GM03348 (cell line): ENCODE measurements at places on chromosomes 2 and 18.

- no peak for DNase-seq
These were observed 88.3 kb upstream of the HS6ST1 start for GRCh38 chr2:128406736-128407554.

DNA sequence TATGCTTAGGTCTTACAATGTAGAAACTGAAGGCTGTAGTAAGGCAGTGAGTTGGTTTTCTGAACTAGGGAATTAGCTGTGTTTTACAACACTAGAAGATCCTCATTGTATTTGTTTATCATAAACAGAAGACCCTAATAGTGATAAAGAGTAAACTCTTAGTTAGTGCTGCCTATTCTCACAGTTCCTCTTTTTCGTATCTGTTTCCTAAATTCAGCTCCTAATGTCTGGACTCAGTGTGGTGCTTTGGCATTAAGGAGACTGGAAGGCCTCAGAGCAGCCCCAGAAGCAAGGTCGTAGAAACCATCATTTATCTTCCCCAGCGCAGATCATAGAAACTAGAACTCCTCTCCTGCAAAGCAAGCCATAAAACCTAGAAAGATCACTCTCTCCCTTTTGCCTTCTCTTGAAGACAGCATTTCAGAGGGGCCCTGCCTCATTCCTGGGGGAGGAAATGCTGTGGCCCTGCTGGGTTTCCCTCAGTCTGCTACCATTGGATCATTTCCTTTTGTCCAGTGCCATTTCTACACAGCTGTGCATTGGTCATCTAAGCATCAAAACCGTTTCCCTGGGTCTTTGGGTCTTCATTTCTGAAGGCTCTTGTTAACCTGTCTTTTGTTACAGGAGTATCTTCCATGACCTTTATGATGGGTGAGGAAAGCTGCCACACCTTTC, 4.7 kb downstream of the ACP1 start:
- no peak for DNase-seq

GRCh38 chr18:60292186-60292585, 80.4 kb downstream of the MC4R start:
- DNase-seq: no peak

DNA sequence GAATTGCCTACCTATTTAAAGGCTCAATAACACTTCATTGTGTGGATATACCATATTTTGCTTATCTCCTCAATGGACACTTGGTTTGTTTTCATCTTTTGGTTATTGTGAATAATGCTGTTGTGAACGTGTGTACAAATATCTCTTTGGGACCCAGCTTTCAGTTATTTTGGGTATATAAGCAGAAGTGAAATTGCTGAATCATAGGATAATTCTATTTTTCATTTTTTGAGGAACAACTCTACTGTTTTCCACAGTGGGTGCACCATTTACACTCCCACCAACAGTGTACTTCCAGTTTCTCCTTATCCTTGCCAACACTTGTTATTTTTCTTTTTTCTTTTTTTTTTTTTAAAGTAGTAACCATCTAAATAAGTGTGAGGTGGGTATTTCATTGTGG, 29.0 kb downstream of the PTPN4 start:
- no peak for DNase-seq

DNA sequence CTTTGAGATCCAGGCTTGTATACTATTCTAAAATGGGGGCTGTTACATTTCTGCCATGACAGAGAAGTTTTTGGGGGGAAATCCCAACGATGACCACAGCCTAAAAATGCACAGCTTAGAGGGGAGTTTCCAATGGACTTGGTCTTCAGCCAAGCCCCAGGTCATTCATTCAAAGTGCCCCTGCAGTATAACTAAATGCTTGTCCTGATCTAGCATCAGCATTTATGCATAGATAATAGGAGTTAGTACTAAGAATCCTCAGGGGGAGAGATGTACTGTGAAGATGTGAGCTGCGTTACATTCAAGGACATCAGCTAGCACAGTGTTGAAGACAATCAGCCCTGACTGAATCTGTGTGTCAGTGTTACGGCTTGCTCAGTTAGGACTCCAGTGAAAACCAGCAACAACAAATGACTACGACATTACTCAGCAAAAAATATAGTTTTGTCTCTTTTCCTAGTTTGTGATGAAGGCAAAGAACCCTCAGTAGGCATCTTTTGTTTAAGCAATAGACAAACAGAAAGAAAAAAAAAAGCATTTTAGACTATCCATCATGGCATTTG, 160.9 kb downstream of the ZEB2 start:
- no peak for DNase-seq

DNA sequence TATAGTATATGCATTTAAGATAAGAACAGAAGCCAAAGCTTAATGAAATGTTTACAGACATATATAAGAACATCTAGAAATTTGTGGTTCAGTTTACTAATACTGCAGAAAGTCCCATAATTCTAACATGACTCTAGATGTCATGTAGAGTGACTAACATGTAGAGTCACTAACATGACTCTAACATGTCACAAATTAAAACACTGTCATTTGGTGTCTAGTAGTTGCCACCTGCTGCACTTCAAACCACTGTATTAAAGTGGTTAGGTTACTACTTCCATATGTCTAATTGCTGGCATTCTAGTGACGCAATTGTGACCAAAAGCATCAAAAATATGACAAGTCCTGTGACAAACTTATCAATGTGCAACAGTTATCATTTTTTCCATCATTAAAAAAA, 100.2 kb upstream of the WDR75 start:
- DNase-seq: no peak

- peak; percentile 64 for DNase-seq
These were observed 121.0 kb downstream of the MYO1B start for GRCh38 chr2:191366199-191366598.

GRCh38 chr2:130251535-130251872, 53.3 kb upstream of the TUBA3E start:
- no peak for DNase-seq

- DNase-seq: no peak
These were observed 46.4 kb upstream of the ACKR3 start for GRCh38 chr2:236523249-236523648.

DNA sequence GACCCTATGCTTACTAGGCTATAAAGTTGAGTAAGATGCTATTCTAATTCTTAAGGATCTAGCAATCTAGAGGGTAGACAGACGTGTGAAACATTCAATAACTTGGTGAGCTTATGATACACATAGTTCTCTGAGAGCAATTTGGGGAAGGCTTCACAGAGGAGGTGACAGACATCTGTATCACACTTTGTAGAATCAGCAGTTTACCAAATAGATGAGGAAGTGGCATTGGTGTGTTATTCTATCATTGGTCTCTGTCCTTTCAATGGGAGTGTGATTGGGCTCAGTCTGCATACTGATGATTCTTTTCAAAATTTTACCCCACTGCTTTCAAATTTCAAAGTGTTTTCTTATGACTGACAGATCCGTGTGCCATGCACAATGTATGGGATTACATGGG, 47.0 kb upstream of the TMEM178A start:
- DNase-seq: no peak

DNA sequence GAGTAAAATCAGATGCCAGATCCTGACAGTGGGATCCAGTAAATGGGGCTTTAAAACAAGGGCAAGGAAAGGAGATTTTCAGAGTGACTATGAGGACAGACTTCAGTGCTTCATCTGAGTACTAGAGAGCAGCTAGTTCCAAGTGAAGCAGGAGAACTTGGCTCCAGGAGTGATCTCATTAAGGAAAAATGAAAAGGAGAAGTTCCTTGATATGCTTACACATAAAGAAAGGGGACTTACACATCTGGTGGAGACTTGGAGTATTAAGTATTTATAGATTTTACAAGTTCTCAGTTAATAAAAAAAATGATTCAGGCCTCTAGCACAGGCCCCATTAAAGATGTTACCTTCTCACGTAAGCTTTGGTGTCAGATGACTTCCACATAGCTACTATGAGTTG, 105.8 kb downstream of the ICOS start:
- DNase-seq: no peak

- DNase-seq: no peak
These were observed 148.5 kb downstream of the FHOD3 start for GRCh38 chr18:36446059-36446458.

GRCh38 chr2:54666634-54667265, 56.7 kb upstream of the EML6 start:
- peak; percentile 15 for DNase-seq

DNA sequence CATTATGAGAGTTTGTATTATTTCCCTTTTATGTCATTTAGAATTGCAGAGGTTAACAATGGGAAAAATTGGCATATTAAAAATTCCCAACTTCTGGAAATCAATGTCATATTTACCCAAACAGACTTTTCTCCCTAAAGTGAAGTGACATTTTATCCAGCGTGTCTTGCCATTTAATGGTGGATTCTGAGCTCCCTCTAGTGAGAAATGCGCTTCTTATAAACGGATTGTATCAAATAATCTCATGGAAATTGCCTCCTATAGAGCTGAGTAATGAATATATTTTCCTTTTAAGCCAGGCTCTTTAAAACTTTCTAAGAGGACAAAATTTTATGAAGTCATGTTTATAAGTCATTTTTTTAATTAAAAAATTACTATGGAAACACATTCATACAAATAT, 5.7 kb upstream of the GCFC2 start:
- peak; percentile 22 for DNase-seq

DNA sequence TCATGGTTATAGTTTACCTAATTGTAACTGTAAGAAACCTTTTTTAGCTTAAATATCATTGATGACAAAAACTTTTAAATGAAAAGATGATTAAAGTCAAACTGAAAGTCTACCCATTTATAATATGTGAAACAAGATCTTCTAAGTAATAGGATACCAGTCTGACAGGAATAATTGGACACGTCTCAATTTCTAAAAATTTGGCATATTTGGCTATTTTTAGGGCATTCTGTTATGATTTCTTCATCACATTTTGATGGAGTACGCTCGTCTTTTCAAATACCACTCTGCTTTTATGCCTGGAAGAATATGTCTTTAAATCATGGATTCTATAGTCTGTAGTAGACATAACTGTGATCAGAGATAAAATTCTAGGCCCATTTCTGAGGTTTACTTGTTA, 1.3 kb downstream of the R3HDM1 start:
- peak; percentile 20 for DNase-seq

- peak; percentile 11 for DNase-seq
These were observed 1.1 kb downstream of the STRN start for GRCh38 chr2:36965206-36965605.

DNA sequence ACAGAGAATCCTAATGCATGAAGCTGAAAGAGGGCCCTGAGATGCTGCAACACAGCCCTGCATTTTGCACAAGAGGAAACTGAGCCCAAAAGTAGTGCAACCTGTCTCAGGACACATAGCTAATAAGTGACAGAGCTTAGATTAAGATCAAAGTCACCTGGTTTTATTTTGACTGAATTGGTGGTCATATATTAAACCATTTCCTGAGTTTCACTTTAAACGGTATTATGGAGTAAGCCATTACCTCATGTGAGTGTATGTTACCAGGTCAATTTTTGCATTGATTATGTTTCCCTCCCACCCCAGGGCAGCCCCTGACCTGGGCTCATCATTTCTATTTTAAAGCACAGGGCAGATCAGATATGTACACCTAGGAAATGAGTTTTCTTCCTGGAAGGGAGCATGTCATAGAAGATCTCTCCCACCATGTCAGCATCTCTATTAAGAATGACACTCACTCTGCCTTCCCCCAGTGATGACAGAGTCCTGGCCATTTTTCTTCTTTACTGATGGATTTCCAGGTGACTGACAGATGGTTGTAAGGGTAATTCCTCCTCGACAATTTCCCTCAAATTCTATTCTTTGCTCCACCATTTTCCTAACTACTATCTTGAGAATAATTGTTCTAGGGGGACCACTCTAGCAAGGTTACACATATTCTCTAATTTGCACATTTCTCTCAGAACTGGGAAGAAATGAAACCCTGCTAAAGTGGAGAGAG, 441.3 kb upstream of the SLC14A2 start:
- no peak for DNase-seq

DNA sequence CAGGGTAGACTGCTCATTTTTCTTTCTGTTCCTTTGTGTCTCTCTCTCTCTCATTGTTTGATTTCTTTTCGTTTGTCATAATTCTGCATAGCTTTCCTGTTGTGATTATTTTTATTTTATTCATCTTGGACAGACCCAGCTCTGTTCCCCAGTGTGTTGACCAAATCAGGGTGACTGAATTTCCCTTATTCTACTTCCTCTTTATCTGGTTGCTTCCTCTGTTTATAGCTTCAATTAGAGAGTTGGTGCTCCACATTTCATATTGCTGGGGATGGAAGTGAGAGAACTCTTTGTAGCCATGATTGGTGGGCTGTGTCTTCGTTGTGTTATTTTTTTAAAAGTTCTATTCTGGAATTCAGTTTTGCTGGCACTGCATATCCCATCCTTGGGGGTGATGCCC, 19.1 kb downstream of the PROKR1 start:
- DNase-seq: no peak

DNA sequence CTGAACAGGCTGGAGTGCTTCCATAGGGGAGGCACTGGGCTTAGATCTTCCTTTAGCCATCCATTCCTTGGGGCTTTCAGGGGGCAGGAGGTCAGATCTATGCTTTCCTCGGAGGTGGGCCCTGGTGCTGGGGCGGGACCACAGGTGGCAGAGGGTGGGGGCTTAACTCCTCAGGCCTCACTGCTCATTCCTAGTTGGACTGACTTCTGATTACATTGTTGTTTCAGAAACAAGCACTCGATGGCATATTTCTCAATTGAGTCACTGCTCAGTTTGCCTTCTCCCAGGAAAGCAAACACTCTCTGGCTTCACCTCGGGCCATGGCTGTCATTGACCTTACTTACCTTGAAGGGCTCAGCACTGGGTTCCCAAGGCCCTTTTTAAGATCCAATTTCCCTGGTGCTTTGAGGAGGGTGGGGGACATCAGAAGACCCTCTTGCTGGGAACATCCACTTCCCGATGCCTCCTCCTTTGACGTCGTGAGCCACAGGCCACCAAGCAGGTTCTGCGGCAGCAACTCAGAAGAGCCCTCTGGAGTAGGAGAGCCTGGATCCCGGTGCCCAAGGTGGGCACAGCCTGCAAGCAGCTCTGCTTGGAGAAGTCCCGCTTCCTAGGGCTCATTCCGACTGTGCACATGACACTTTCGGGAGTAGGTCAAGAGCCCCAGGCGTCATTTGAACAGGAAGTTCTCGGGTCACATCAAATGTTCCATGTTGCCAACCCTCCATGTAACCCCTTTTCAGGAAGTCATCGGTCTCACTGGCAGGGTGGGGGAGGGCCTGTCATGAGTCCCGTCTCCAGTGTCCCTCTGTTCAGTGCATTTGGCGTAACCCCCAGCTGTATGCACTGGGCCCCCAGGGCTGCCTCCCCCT, 40.6 kb downstream of the SDC1 start:
- DNase-seq: peak; percentile 78

DNA sequence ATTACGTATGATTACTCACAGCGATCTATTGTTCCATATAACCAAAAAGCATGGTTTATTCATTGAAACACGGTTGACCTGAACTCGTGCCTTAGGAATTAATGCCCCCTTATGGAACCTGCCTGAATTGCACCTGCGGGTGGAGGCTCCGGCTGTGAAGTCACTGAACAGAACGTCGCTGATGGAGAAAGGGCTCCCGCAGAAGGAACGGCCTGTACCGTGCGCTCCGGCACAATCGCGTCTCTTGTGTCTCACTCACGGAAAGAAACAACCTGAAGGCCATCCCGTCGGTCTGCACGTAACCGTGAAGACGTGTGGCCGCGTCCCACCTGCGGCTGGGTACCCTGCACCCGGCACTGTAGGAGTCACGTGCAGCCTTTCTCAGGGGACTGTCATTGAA, 133.1 kb downstream of the NFATC1 start:
- peak; percentile 88 for DNase-seq

- no peak for DNase-seq
These were observed 1040.4 kb upstream of the CDH2 start for GRCh38 chr18:29217124-29217915.

- no peak for DNase-seq
These were observed 27.9 kb downstream of the IWS1 start for GRCh38 chr2:127498386-127498785.

GRCh38 chr2:162430323-162430722, 86.4 kb downstream of the GCA start:
- no peak for DNase-seq
